Central memory CD8-positive, alpha-beta T cell (primary cell): ENCODE measurements at places on chromosomes 1 and 21.

GRCh38 chr1:226135709-226136108 is 50.8 kb downstream of the ACBD3 start:
- no peak for DNase-seq

DNA sequence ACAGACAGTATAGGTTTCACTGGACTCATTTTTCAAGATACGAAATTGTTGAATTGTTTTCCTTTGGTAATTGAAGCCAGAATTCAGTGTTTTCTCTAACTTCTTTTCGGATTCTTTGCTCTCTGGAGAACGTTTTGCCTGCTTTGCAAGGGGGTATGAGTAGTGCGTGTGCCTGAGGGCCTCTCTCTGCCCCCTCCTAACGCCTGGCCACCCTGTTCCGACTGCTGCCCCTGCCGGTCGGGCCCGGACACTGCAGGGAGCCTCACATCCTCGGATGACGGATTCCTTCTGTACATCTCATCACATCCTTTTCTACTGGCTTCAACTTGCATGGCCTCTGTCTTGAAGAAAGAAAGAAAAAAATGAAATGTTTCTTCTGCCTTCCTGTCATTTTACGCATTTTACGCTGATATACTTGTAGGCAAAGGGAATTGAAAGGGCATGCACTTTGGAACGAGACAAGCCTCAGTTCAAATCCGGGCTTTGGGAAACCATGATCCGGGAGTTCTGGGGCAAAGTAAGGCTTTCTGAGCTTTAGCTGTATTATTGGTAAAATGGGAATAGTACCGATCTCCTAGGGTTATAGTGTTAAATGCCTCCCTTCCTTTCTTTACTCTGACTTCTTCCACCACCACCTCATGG is 65.1 kb downstream of the DISC1 start:
- DNase-seq = no peak

GRCh38 chr21:14569026-14569621 is 23.0 kb upstream of the SAMSN1 start:
- no peak for DNase-seq

DNA sequence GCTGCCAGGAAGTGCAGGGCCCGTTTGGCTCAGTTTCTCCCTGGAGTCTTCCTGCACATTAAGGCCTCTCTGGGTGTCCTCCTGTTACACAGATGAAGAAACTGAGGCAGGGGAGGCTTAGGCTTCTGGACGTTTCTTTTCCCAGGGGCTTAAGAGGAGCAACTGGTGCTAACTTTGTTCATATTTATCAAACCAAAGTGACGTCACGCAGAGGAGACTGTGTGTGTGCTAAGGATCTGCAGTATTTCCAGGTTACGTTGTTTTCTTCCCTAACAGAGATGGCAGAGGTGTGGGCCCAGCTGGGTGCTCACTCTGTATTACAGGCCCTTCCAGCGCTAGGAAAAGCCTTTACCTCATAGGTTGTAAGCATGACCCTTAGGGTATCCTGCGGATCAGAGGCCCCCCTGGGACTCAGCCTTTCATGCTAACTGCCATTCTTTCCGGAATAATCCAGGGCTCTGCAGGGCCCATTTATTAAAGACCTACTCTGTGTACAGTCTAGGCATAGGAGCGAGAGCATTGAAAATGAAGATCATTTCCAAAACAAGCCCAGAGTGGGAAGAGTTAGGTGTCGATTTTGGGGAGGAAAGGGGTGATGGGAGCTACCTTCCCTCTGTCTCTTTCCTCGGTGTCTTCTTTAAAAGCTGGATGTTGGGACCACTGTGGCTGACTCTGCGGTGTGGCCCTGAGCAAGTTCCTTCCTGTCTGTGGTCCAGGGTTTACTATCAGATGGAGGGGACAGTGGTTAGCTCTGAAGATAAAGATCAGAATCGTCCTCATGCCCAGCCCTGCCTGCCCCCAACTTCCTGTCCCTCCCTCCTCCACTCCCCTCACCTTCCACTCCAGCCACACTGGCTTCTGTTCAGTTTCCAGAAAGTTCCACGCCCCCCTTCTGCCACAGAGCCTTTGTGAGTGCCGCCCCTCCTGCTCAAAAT is 4.6 kb downstream of the AGTRAP start:
- DNase-seq = peak; percentile 19

GRCh38 chr1:196131691-196132090 is 476.5 kb downstream of the KCNT2 start:
- DNase-seq = no peak

GRCh38 chr1:19804831-19805251 is 5.1 kb upstream of the TMCO4 start:
- DNase-seq = no peak

GRCh38 chr21:46436621-46437020 is 22.1 kb upstream of the DIP2A start:
- no peak for DNase-seq

DNA sequence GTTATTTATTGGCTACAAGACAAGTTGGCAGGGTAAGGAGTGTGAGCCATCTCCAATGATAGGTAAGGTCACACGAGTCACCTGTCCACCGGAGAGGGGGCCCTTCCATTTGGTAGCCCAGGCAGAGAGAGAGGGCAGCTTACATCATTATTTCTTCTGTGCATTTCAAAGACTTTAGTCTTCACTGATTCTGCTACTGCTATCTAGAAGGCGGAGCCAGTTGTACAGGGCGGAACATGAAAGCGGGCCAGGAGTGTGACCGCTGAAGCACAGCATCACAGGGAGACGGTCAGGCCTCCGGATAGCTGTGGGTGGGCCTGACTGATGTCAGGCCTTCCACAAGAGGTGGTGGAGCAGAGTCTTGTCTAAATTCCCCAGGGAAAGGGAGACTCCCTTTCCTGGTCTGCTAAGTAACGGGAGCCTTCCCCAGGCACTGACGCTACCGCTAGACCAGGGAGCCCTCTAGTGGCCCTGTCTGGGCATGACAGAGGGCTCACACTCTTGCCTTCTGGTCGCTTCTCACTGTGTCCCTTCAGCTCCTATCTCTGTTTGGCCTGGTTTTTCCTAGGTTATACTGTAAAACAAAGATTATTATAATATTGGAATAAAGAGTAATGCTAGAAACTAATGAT is 36.7 kb downstream of the ZNF695 start:
- no peak for DNase-seq

DNA sequence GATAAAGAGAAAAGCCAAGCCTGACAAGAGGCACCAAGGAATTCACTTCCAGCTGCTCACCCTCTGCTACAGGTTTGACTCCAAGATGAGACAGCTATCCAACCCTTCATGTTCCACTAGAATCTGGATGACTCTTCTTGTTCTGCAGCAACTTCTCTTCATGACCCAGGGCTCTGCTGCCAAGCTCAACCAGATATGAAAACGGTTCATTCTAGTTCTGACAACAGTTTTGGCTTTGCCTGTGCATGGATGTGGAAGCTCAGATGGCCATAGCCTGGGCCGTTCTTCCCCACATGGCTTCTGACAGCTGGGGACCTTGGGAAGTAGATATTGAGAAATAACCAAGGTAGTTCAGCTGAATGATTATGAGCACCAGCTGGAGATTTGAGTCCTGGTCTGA is 13.7 kb downstream of the PI4KB start:
- no peak for DNase-seq

DNA sequence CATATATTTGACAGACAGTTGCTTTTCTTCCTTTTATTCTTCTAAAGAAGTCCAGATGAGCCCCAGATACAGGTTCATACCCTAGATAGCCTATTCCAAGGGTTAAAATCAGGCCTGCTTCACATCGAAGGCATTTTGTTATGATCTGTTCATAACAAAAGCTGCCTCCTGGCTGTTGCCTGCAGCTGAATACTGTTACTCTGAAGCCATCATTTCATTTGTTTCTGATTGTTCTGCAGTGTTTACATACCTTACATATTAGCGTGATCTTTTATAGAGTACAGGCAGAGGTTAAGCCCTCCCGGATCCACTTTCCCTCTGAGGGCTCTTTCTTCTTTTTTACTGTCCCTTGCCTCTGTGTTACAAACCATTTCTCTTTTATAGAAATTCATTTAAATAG is 219.0 kb upstream of the HOOK1 start:
- no peak for DNase-seq

DNA sequence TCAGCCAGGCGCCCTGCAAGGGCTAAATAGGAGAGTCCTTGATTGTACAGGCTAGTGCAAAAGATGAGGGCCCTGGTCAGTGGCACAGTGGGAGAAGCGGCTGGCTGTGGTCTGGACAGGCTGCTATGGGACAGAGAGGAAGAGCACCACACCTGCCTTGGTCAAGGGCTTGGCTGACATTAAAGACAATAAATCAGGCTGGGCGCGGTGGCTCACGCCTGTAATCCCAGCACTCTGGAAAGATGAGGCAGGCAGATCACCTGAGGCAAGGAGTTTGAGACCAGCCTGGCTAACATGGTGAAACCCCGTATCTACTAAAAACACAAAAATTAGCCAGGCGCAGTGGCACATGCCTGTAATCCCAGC is 62.9 kb downstream of the NID1 start:
- no peak for DNase-seq

DNA sequence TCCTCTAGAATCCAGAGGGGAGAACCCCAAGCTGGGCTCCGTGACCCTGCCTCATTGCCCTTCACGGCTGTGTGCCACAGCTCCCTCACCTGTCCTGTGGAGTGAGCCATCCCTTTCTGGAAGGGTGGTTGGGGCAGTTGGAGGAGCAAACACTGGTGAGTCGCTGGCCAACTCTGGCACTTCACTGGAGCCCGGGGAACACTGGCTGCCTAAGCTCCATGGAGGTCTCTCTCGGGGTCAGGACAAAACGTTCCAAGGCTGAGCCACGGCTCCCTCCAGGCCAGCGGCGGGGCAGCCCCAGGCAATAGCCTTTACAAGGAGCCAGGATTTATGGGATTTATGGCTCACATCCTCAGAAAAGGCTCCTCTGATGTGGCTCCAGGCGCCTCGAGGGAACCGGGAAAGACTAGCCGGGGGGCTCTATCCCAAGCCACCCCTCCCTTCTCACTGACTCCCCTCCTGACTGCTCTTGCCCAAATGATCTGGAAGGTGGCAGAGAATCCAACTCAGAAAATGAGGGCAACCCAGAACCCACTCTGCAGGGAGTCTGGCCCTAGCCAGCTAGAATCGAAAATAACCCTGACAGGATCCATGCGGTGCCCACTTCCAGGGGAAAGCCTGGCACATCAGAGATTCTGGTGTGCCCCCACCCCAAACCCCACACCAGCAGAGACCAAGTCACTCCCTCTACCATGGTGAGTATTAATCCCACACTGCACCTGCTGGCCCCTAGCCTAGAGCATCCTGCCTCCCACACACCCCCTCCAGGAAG is 75.2 kb downstream of the GLIS1 start:
- no peak for DNase-seq
